ENCODE measurements at places on chromosomes 6 and 20.
A peak's percentile ranks its signal among the peaks of the same experiment; 100 is the strongest.

DNA sequence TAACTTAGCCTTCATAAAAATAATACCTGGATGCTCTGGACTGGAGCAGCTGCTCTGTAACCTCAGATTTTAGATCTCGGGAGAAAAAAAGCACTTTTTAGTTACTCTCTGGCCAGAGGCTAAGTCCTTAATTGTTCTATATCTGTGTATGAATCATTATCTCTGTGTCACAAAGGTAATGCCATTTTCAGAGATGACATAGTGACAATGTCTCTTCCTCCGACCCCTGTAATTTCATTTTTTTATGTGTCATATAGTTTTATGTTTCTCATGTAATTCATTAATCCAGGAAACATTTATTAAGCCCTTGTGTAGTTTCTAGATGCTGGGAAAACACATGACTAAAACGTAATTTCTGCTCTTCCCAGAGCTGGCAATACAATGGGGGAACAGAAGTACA lies 55.6 kb downstream of the SENP6 start:
- no peak for DNase-seq

DNA sequence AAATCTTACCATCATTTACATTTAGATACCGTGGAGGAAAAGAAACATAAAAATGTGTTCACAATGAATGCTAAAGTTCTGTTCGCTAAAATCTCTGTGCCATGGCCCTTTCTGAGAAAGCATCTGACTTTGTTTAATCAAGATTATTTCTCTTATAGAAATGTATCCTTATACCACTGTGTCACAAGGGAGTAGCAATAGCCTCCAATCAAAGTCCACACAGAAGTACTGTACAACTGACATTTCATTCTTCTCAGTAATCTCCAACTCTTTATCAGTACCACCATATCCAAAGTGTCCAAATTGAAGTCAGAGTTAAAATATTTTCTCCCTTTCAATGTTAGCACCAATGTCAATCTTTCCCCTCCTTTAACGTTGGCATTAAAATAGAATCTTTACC lies 6.1 kb downstream of the FERMT1 start:
- peak; percentile 62 for DNase-seq

GRCh38 chr6:157050537-157051265 lies 272.6 kb downstream of the TMEM242 start:
- DNase-seq = no peak

DNA sequence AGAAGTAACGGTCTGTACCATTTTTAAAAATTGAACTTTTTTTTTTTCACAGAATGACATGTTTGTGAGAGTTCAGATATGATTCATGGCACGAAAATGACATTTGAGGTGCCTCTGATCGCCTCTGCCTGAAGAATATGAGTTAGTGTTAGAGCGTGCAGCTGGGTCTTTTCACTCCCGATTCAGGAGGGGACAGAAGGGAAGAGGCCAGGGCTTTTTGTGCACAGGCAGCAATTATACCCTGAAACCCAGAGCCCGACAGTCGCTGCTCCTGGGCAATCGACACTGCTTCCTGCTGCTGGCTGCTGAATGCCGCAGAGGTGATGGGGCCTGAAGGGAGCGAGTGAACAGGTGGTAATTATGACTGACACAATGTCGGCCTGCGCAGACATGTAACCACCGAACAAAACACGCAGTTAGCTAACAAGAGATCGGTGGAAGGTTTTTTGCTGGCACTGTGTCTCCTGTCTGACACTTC lies 652.0 kb upstream of the NOX3 start:
- DNase-seq = no peak

DNA sequence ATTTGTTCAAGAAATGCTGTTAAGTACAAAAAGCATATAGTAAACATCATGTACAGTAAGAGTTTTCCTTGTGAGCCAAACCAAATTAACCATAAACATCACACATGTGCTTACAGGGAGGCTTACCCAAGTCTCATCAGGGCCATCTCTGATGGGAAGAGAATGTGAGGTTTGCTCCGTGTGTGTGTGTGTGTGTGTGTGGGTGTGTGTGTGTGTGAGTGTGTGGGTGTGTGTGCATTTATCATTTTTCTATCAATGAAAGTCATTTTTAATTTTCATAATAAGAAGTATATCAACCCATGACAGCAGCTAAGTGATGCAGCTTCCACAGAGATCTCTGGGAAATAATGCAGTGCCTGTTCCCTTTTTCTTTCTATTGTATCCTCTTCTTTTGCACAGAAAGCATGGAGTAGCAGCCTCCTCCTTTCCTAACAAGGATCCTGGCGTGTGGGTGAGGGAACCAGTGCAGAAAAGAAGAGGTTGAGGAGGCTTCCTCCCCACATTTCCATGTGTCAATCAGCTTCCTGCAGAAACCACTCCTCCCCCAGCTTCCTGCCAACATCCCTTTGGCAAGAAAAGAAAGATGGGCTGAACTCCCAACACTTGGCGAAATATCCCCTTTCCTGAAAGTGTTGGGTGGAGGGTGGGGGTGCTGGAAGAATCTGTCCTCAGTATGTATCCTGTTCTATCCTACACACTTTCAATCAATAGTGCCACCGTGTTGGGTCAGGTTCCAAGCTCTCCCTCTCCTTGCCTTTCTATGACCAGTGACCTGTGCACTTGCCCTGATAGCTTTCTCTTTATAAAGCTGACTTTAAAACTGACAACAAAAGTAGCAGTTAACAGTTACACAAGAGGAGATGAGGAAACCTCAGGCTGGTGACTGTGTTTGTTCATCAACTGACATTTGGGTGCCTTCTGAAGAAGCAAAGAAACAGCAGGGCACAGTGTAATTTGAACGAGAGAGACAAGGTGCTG lies 251.8 kb upstream of the CITED2 start:
- peak; percentile 36 for DNase-seq

GRCh38 chr6:604579-604978 lies 52.3 kb downstream of the HUS1B start:
- DNase-seq = no peak

DNA sequence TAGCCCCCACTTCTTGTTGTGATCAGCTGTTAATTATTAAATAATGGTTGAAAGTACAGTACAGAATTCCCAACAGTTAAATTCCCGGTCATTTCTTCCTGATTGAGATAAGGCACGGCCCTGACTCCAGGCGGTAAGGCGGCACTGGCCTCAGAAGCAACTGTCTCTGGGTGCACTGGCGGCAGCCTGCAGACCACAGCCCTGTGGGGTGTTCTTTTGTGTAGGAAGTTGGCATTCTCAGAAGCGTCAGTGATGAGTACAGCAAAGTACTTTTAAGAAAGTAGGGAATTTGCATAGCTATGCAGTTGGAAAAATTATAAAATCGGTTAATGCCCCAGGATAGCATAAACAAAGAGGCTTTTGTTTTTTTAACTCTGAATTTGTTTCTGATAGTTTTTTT lies 50.5 kb downstream of the SAMD5 start:
- peak; percentile 52 for DNase-seq

- DNase-seq = peak; percentile 85
These were observed at the start of gene ATP6V1G2 for GRCh38 chr6:31546339-31546957. TSS of gene ATP6V1G2 (minus strand) at chr6:31546608. CDS start at chr6:31546559, 49 bp downstream.

GRCh38 chr6:134721060-134721405 lies 228.9 kb downstream of the ALDH8A1 start:
- DNase-seq = no peak

- no peak for DNase-seq
These were observed 69.9 kb upstream of the PDE10A start for GRCh38 chr6:165732696-165733488.

GRCh38 chr6:169240125-169240524 lies 13.5 kb downstream of the THBS2 start:
- no peak for DNase-seq

DNA sequence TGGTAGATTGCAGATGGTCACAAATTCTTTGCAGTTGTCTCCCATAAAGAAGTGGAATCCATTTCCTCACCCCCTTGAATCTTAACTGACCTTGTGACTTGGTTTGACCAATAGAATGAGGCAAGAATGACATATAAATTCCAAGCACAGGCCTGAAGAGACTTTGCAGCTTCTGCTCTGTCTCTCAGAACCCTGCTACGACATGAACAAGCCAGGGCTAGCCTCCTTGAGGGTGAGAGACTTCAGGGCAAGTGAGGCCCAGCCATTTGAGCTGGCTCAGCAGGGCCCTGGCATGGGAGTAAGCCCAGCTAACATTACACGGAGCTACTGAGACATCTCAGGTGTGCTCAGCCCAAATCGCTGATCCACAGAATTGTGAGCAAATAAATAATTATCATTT lies 216.3 kb upstream of the MAN1A1 start:
- no peak for DNase-seq

- no peak for DNase-seq
These were observed 5.7 kb downstream of the FOXO3 start for GRCh38 chr6:108566406-108566805.

All from large intestine (tissue), 12 donors.